ENCODE measurements at places on chromosomes 6 and 20.

- no peak for DNase-seq
These were observed 10.9 kb upstream of the NCOA3 start for GRCh38 chr20:47490795-47491194.

DNA sequence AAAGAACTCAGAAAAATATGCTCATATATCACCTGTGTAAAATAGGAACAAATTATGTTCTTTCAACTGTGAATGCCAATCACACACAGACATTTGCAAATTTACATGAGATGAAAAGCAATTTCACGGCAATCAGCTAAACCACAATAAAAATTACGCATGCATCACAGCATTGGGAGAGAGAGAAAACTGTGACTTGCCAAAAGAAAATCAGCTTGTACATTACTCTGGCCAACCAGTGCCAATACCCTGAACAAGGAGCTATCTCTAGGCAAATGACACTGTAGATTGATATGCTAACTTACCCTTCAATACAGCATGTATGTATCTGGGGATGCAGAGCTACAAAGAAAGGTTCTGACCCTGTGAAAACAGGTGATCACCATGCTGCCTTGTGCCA, 515.6 kb downstream of the EYS start:
- DNase-seq: no peak

GRCh38 chr6:144390886-144391285, 105.8 kb downstream of the UTRN start:
- DNase-seq: peak; percentile 27

DNA sequence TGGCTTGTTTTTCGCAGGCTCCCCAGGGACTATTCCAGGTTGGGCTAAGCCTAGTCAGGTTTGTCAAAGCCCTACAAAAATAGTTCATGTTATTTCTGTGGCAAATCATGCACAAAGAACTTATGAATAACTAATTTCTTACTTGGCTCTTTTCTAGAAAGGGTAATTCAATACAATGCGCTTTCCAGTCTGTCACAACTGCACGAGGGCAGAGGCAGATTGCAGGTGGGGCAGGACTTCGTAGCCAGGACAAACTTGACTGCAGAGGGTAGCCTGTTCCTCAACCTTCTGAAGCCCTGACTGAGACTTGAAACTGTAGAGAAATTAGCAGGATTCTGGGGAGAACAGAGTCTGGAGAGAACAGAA, 253.5 kb downstream of the QKI start:
- no peak for DNase-seq

DNA sequence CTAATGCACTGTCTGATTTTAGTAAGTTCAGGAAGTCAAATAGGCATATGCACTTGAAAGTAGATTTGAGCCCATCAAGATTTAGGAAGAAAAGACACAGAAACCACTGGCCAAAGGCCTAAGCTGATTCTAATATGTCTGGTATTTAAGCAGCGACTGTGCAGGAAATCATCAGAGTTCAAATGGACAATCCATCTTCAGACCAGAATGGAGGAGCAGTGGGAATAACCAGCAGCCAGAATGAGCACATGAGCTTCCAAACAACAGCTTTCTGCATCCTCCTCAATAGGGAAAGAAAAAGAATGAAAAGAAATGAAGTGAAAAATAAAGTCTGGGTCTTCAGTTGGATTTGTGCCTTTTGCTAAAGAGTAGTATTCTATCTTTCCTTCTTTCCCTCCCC, 50.6 kb downstream of the SOD2 start:
- peak; percentile 28 for DNase-seq

- DNase-seq: peak; percentile 64
These were observed 880.9 kb downstream of the PRIM2 start for GRCh38 chr6:58198301-58198700.

- peak; percentile 6 for DNase-seq
These were observed 188.6 kb downstream of the PRL start for GRCh38 chr6:22108199-22108598.

GRCh38 chr20:62411479-62412193, 4.6 kb upstream of the CABLES2 start:
- no peak for DNase-seq

DNA sequence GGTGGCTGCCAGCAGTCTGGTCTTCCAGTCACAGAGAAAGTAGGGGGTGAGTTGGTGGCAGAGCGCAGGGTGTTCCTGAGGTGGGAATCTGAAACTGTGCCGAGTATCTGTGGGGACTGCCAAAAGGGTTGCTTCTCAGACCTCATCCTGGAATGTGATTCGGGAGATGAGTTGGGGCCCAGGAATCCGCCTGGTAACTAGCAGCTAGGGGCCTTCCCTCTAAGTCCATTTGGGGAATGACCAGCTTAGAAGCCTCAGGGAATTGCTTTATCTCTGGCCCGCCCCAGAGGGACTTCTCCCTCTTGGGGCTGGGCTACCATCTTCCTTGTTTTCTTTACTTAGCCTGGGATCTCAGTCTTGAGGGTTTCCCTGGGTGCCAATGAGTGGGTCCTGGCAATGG, 49.6 kb downstream of the MOCS1 start:
- DNase-seq: peak; percentile 70

DNA sequence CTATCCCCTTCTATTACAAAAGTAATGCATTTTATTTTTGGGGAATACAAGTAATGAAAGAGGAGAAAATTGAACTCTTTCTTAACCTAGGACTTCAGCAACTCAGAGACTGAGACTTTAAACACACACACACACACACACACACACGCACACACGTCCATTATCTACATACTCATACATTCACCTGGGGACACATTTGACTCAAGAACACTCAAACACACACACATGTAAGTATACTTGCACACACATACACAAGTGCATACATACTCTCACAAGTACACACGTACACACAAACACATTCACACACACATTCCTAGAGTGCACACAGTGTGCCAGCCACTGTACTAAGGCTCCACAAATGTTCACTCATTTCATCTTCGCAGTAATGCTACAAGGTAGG, 2.1 kb upstream of the R3HDML start:
- DNase-seq: no peak

- DNase-seq: peak; percentile 56
These were observed 13.4 kb downstream of the CST3 start for GRCh38 chr20:23624324-23624691.

- no peak for DNase-seq
These were observed 30.7 kb upstream of the ZBP1 start for GRCh38 chr20:57650756-57651483.

GRCh38 chr6:141443668-141444289, 688.9 kb upstream of the GJE1 start:
- no peak for DNase-seq

- peak; percentile 10 for DNase-seq
These were observed 89.9 kb upstream of the ECI2 start for GRCh38 chr6:4225161-4225872.

GRCh38 chr6:109308018-109308492, 74.2 kb downstream of the CD164 start:
- peak; percentile 94 for DNase-seq

GRCh38 chr6:16950302-16950701, 151.5 kb upstream of the STMND1 start:
- peak; percentile 74 for DNase-seq

DNA sequence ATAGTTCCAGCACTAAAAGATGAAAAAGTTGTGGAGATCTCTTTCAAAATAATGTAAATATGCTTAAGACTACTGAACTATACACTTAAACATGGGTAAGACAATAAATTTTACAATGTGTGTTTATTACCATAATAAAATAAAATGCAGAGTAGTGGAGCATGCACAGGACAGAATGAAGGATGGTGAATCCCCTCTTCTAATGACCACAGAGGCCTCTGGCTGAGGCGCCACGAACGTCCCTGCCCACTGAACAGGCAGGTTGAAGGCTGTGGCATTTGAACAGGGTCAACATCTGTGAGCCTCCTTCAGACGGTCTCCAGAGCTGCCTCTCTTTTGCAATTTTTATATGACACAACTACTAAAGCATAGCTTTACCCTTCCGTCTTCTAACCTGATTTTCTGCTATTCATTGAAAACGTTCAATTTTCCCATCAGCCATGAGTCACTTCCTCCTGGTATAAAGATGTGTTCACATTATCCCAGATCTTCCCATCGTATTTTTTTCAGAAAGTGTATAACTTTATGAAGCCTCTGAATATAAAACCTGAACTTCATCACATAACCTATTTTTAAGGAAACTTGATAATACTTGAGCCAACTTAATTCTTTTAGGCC, 37.8 kb downstream of the ADGRF4 start:
- no peak for DNase-seq

- DNase-seq: no peak
These were observed 117.6 kb downstream of the SLC24A3 start for GRCh38 chr20:19330038-19330437.

- peak; percentile 82 for DNase-seq
These were observed 83.1 kb downstream of the KCNB1 start for GRCh38 chr20:49399329-49399728.

DNA sequence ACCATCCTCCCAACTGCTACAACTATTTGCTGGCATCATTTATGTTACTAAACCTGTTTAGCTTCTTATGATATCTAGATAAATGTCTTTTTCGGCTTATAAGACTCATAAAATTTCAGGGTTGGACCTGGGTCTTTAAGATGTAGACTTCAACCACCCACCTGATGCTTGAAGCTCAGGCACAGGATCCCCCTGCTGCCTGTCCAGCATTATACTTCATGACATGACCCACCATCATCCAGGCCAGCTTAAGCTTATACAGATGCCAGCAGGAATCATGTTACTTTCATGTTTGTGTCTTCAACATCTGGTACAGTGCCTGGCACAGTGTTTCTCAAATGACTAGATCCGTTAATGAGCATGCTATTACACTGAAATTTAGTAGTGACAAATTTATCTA, 47.4 kb downstream of the SLC17A5 start:
- no peak for DNase-seq

DNA sequence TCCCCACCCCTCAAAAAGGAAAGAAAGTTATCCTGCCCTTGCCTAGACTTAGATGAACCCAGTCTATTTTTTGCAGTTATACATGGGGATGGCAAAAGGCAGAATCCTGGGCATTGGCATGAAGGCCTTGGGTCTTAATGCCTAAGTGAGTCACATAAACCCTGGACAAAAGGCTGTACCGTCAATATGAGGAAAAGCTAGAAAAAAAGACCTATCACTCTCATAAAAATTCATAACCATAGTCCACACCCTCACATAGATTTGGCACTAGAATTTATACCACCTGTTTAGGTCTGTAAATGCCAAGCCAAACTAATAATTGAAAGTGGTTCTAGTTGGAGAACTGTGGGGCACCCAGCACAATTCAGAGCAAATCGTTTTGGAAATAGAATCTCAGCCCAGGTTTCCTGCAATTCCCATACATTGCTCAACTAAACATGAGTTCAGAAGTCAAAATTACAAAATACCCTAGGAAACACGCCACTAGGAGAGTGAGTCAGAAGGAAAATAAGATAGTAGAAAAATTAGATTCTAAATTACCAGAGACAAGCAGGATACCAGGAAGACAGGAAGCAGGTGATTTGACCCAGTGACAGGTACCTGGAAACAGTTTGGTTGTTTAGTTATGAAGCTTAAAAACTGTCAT, 70.4 kb upstream of the FUCA2 start:
- peak; percentile 85 for DNase-seq

- peak; percentile 98 for DNase-seq
These were observed 102.7 kb downstream of the FIG4 start for GRCh38 chr6:109793792-109794191.

DNA sequence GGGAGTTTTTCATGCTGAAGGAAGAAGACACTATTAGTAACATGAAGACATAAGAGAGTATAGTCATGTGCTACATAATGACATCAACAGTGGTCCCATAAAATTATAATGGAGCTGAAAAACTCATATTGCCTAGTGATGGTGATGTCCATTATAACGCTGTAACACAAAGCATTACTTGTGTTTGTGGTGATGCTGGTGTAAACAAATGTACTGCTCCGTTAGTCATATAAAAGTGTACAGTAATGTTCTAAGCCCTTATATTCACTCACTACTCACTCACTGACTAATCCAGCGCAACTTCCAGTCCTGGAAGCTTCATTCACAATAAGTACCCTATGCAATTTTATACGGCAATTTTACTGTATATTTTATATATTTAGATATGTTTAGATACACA, 26.8 kb upstream of the ASF1A start:
- no peak for DNase-seq

- no peak for DNase-seq
These were observed 2.3 kb upstream of the DSN1 start for GRCh38 chr20:36775826-36776225.

GRCh38 chr6:112695001-112695400, 347.9 kb downstream of the RFPL4B start:
- peak; percentile 21 for DNase-seq

GRCh38 chr6:108694816-108695215, 134.1 kb downstream of the FOXO3 start:
- DNase-seq: no peak

DNA sequence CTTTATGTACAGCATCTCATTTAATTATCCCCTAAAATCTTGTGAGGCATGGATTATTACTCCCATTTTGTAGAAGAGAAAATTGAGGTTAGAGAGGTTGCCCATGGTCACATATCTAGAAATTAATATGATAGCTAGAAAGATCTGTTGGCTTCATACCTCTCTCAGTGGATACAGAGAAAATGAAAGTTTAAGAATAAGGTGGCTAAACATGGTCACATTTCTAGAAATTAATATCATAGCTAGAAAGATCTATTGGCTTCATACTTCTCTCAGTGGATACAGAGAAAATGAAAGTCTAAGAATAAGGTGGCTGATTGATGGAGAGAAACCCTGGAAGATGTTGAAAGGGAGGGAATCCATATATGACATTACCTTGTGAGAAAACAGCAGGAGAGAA, 260.7 kb upstream of the MAN1A1 start:
- DNase-seq: no peak

DNA sequence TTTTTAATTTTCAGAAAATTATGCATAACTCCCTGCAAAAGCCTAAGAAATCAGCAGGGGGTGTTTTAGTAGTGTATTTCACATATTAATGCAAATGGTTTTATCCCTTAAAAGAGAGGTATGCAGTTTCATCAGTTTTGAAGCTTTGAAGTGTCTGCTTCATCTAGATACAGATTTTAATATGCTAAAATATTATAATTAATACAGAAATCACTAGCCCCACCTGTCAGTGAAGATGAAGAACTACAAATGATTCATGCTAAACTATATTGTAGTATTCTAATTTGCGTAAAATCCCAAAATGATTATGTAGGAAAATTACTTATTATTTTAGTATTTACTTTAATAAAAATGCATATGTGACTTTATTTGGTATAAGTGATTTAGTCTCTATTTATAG, 2.9 kb upstream of the TFB1M start:
- peak; percentile 14 for DNase-seq

GRCh38 chr20:19466206-19466928, 253.9 kb downstream of the SLC24A3 start:
- DNase-seq: no peak

GRCh38 chr6:100382031-100382430, 82.7 kb downstream of the SIM1 start:
- DNase-seq: no peak

All from fibroblast of the aortic adventitia (primary cell).